Hematopoietic multipotent progenitor cell treated with erythropoietin and hydrocortisone succinate and interleukin-3 and kit ligand, for 6 days (in vitro differentiated cells): ENCODE measurements at places on chromosomes 3 and 15.

GRCh38 chr15:67349634-67350033 lies 95.0 kb downstream of the IQCH start:
- no peak for DNase-seq

DNA sequence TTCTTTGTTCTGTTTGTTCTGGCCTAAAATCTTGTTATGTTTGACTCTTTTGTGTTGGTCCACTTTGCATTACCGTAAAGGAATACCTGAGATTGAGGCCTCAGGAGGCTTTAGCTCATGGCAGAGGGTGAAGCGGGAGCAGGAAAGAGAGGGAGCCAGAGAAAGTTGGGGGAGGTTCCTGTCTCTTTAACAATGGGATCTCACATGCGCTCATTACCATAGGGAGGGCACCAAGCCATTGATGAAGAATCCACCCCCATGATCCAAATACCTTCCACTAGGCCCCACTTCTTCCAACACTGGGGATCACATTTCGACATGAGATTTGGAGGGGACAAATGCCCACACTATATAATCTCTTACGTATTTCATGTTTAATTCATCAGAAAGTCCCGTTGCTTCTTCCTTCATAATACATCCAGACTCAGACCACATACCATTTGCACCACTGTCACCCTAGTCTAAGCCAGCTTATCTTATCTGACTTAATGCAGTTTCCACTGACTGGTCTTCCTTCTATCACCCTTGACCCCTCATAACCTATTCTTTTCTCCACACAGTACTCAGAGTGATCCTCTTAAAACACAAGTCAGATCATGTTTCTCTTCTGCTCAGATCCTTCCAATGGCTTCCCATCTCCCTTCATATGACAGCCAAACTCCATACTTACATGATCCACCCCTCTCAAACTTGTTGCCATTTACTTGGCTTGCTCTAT lies 13.5 kb downstream of the KBTBD8 start:
- DNase-seq: peak; percentile 66

- peak; percentile 9 for DNase-seq
These were observed 28.0 kb downstream of the WDR76 start for GRCh38 chr15:43854801-43855200.

DNA sequence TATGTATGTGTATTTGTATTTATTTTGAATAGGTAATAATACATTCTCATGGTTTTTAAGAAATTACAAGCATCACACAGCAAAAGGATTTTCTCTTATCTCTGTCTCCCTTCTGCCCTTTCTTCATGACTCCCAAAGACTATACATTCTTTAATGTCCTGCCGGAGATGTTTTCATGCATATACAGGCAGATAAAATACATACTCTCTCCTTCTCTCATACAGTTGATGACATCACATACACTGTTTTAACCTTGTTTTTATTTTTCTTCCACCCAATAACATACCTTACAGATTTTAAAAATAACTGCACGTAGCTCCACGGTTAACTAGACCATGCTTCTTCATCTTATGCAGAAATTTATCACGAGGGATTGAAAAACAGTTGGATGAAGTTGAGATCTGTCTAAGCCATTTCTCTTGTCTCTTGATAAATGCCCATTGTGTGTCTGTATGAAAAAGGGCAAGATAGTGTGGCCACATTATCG lies 249.8 kb downstream of the EDEM1 start:
- peak; percentile 72 for DNase-seq

GRCh38 chr15:59298225-59298853 lies 74.3 kb downstream of the MYO1E start:
- DNase-seq: no peak

- DNase-seq: peak; percentile 55
These were observed 48.5 kb downstream of the FNDC3B start for GRCh38 chr3:172087602-172088580.

DNA sequence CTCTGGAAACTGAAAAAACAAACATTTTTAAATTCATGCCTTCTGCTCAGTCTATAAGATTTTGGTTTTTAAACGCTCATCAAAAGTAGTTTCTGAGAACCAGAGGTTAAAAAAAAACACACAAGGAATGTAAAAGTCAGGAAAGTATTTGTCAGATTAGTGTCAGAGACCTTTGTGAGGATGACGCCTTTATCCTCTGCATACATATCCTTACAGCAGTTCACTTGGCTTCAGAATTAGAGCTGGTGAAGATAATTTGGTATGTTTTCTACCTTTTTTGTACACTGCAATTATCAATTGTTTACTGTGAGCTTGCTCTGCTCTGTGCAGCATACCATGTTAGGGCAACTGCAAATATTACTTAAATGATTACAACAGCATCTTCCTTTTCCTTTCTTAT lies 8.3 kb downstream of the PRTG start:
- no peak for DNase-seq

GRCh38 chr3:161272524-161272923 lies 51.4 kb downstream of the NMD3 start:
- no peak for DNase-seq

DNA sequence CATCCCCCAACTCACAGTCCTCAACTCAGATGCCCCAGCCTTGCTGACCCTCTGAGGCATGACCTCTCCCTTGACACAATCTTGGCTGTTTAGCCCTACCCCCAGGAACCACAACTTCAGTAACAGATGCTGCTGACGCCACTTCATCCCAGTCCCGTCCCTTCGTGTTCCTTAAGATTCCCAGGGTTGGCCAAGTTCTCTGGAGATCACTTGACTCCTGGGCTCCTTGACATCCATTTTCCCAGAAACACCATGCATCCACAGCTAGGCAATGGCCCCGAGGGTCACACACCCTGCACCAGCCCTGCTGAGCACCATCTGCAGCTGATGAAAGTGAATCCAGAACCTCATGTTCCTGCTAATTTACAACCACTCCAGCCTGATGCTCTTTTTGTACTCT lies 6.9 kb downstream of the RTP2 start:
- DNase-seq: no peak

GRCh38 chr3:27072810-27073651 lies 296.2 kb downstream of the NEK10 start:
- no peak for DNase-seq

- DNase-seq: no peak
These were observed 628.9 kb downstream of the FHIT start for GRCh38 chr3:60622349-60622748.

DNA sequence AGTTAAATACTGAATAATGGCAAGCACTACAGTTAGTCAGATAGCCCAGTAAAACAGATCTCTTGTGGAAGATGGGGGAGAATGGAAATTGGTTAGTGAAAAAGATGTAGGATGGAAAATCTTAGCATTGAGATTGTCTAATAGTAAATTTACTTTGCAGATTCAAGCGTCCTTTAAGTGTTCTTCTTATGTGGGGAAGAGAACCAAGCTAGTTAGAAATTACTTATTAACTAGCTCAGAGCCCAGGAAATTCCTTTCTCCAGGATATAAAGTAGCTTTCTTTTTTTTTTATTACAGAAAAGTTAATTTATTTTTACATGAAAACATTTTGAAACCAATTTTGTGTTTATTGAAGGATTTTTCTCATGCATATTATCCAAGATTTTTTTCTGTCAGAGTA lies 36.7 kb downstream of the TIPARP start:
- DNase-seq: no peak

- DNase-seq: no peak
These were observed 12.4 kb downstream of the SPATA16 start for GRCh38 chr3:173128633-173129032.

GRCh38 chr3:24344784-24345439 lies 149.7 kb downstream of the THRB start:
- DNase-seq: no peak

DNA sequence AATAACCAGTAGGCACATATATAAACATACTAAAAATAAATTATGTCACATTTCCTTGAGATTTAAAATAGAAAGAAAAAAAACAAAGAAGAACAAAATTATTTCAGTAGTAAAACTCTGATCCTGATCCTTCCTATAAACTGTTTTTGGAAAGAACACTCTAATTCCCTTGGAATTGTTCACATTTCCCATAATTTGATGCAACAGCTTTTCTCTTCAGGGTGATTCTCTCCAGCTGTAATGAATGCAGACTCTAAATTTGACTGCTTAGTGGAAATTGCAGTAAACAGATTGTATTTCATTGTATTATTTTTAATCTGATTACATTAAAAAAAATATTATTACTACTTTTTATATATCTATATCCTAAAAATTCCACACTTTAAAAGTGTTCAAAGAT lies 70.2 kb upstream of the ABI3BP start:
- no peak for DNase-seq

- DNase-seq: no peak
These were observed 92.6 kb downstream of the AAGAB start for GRCh38 chr15:67161881-67162280.

- DNase-seq: no peak
These were observed 8.7 kb upstream of the DNAJB8 start for GRCh38 chr3:128475355-128475754.

- no peak for DNase-seq
These were observed 153.4 kb downstream of the RORA start for GRCh38 chr15:61075741-61076140.
